ENCODE measurements at places on chromosomes 3 and 15.

DNA sequence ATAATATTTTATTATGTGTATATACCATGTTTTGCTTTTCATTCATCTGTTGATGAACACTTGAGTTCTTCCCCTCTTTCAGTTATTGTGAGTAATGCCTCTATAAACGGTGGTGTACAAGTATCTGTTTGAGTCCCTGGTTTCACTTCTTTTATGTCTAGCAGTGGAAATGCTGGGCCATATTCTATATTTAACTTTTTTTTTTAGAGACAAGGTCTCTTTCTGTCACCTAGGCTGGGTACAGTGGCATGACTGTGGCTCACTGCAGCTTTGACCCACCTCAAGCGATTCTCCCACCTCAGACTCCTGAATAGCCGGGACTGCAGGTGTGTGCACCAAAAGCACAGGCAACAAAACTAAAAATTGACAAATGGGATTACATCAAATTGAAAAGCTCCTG, 19.9 kb downstream of the GOLM2 start:
- no peak for DNase-seq

- DNase-seq: peak; percentile 17
These were observed 23.8 kb downstream of the RLBP1 start for GRCh38 chr15:89197503-89197971.

DNA sequence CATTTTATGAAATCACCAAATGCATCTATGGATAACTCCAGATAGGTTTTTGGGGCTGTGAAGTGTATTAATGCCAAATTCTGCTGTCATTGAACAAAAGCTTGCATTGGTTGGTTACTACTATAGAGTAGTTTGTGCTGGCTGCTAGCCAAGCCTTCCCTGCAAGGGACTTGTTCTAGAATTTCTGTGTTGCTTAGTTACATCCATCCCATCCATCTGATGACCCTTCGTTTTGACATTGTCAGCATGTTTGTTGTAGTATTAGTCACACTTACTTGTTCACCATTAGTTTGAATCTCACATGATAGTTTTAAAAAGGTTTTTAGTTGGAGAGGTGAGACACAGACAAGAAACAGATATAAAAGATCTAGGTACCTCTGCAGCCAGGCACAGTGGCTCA, 7.0 kb upstream of the NIPA2 start:
- no peak for DNase-seq

- DNase-seq: no peak
These were observed 192.1 kb upstream of the TTC14 start for GRCh38 chr3:180409883-180410282.

- no peak for DNase-seq
These were observed 302.7 kb upstream of the ARPP21 start for GRCh38 chr3:35336601-35337000.

DNA sequence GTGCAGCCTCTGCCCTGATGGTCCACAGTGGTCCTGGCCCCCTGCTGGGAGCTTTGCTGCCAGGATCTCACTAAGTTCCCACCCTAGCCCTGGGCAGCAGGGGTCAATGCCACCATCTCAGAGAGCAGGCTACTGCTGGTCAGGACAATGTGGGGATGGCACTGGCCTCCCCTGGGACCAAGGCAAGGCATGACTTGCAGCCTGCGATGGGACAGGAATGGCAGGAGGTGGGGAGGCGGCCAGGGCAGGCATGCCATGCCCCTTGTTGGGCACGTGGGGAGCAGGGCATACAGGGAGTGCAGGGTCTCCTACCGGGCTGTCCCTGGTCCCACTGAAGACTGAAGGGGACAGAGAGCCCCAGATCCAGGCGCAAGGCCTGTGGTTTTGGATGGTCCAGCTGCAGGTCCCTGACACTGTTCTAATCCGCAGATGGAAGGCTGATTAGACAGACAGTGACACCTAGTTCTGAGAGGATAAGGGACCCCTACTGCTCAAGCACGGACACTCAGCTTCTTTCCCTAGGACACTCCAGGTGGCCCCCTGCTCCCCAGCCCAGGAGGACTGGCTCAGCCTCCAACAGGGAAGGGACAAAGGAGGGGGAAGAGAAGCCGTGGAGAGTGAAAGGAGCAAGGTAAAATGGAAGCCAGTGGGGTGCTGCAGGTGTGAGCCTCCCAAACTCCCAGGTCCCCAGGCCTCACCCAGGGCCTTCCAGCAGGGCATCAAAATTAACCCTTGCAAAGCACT, 69.2 kb upstream of the RPL32 start:
- DNase-seq: no peak

GRCh38 chr3:12990306-12990705, 82.9 kb downstream of the IQSEC1 start:
- no peak for DNase-seq

DNA sequence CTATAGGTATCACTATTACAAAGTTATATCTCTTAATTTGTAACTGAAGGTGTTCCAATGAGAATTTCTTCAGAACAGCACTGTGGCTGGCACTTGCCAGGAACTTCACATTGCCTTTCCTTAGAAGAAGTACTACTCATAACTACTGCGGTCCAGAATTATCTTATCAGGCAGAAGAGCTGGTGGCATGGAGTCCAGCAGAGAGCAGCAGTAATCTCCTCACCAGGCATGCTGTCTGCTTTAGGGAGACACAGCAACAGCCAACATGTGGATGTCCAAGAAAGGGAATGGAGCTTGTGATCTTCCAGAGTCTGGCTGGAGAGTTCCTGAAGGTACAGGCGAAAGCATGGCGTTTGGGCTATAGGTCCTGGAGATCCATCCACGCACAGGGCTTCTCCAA, 919.7 kb upstream of the NR2F2 start:
- DNase-seq: no peak

DNA sequence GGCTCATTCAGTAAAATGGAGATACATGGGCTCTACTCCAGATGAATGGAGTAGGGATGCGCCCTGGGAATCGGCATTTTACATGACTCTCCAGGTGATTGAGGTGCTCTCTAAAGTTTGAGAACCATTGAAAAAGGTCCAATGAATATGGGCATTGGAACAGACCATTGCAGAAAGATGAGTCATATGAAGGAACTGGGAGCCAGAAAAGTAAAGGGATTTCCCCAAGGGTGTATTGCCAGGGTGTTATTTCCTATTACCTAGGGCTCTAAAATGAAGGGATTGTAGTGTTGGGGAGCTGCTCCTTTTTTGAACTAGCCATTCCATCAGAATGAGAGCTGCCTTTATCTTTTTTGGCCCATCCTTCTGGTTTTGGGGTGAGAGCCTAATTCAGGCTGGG, 21.7 kb downstream of the CLDN11 start:
- DNase-seq: no peak

DNA sequence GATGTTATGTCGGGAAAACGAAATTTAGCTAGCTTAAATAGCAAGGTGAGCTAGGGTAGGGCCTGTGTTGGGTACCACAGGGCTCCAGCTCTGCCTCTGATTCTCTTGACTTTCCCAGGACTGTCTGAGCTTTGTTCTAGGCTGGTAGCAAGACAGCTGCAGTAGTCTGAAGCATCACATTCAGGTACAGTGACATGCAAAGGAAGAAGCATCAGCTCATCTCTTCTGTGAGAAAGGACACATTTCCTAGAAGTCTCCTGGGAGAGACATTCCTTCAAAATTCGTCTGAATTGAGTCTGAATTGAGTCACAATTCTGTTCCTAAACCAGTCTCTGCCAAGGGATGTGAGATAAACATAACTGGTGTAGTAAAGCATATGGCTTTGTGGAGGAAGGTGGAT, 8.5 kb upstream of the UBXN7 start:
- no peak for DNase-seq

GRCh38 chr3:62415312-62415801, 42.0 kb upstream of the FEZF2 start:
- no peak for DNase-seq

DNA sequence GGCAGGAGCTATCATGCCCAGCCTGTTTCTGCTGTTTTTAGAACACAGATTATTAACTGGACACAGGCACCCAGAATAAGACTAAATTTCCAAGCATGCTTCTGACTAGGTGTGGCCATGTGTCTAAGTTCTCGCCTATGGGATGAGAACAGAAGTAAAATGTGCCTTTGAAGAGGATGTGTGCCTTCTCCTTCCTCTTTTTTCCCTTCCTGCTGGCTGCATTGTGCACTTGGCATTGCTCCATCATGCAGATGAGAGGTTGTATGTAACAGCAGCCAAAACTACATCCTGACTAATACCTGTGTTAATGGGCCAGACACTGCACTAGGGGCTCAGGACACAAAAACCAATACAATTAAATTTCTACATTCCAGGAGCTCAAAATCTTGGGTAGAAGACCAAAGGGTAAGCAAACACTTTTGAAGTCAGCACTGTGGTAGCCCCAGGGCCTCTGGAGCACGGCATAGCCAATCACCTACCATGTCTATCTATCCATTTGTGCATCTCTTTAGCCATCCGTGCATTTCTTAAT, 40.9 kb upstream of the RNU6-1 start:
- DNase-seq: no peak

DNA sequence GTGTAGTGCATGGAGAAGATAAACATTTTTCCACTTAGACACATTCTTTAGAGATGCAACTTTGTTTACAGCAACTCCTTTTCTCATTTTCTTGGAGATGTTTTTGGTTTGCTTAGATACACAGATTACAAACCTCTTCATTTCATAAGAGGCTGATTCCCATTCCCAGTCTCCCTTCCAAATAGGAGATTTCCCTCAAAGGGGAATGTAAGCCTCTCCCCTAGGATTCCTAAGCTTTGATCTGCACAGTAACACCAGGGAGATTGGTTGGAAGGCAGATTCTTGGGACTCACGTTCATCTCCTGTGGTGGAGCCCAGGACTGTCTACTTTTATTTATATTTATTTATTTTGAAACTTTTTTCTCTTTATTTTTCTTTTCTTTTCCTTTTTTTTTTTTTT, 63.2 kb downstream of the MCTP2 start:
- no peak for DNase-seq

GRCh38 chr15:69668039-69668705, 215.6 kb downstream of the RPLP1 start:
- no peak for DNase-seq

- DNase-seq: no peak
These were observed 73.3 kb downstream of the FNDC3B start for GRCh38 chr3:172112734-172113120.

GRCh38 chr15:67093504-67093862, 28.1 kb downstream of the SMAD3 start:
- DNase-seq: no peak

- no peak for DNase-seq
These were observed 40.8 kb upstream of the FILIP1L start for GRCh38 chr3:100155128-100155527.

DNA sequence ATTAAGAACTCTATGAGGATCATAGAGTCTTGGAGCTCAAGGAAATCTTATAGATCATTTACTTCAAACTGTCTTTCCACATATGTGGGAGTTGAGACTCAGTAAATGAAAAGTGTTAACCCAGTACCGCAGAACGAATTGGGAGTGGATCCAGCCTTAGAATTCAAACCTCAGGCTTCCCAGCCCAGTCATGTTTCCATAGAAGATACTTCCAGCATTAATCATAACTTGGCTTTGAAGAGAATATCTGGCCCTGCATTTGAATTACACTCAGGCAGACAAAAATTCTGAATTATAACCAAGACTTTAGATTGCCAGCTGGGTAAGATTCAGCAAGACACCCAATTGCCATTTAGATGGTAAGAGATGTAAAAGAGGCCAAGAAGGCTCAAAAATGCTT, 972.0 kb downstream of the TUSC7 start:
- DNase-seq: no peak

- no peak for DNase-seq
These were observed 19.0 kb downstream of the ZIC4 start for GRCh38 chr3:147387291-147387884.

GRCh38 chr3:22887664-22888291, 315.3 kb upstream of the UBE2E2 start:
- no peak for DNase-seq

DNA sequence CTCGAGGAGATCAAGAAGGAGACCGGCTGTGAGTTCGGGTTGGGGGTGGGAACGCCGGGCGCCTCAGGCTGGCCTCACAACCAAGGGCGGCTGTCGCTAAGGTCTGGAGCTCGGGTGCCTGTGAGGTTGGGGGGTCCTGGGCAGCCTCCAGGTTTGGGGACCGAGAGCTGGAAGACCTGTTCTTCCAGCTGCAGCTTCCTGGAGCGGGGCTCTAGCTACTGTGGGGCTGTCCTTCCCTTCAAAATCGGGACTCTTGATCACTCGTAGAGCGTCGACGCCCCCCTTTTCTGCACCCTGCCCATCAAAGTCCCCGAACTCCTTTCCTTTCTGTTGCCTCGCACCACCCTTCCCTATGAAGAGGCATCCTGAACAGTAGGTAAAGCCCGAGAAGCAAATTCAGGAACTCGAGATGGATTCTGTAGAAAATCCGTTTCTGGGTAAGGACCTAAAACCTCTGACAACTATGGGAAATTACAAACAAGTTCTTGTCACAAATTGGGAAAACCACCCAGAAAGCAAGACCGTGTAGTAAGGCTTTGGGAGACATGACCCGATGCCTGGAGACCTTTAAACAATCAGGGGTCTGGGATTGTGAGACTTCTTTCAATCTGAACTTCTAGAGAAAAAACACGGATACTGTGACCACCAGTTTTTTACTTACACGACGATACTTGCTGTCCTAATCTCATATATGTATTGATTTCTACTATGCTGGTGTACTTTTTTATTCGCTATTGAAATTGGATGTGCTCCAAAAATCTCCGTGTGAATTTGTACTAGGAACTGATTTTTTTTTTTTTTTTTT, 556 bp downstream of the CHP1 start:
- no peak for DNase-seq

DNA sequence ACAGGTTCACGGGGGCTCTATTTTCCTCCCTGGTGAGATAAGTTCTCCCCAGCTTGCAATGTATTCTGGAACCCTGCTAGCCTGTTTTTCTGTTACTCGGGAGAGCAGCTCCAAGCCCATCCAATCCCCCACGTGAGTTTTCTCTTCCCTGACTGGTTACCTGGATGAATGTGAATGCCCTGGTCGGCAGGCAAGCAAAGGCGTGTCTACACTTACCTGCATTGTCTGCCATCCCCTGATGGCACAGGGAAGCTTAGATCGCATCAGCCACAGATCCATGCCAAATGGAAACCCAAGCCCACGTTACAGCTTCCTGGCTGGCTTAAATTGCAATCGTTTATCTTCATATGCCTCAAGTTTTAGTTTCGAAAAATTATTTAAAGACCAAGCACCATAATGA, 149.9 kb downstream of the FOXP1 start:
- no peak for DNase-seq

DNA sequence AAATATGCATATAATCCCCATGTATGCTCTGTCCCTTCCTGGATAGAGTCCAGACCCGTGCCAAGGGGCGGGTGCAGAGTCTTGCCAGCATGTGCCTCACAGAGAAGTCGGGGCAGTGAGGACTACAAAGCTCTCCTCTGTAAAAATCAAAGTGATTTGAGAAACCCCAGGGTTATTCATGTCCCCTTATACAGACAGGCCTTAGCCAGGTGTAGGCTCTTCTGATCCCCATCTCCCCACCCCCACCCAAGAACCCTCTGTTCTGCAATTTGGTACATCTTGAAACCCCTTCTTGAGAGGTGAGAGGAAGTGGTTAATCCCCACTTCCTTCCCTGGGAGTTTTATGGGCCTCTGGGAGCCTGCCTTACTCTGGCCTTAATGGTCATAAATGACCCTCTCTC, 24.7 kb downstream of the TRIM71 start:
- DNase-seq: no peak

GRCh38 chr15:65405791-65406423, 16.8 kb downstream of the IGDCC4 start:
- no peak for DNase-seq
